NCI-H2081 (cell line): ENCODE measurements at places on chromosomes 6 and 20.

DNA sequence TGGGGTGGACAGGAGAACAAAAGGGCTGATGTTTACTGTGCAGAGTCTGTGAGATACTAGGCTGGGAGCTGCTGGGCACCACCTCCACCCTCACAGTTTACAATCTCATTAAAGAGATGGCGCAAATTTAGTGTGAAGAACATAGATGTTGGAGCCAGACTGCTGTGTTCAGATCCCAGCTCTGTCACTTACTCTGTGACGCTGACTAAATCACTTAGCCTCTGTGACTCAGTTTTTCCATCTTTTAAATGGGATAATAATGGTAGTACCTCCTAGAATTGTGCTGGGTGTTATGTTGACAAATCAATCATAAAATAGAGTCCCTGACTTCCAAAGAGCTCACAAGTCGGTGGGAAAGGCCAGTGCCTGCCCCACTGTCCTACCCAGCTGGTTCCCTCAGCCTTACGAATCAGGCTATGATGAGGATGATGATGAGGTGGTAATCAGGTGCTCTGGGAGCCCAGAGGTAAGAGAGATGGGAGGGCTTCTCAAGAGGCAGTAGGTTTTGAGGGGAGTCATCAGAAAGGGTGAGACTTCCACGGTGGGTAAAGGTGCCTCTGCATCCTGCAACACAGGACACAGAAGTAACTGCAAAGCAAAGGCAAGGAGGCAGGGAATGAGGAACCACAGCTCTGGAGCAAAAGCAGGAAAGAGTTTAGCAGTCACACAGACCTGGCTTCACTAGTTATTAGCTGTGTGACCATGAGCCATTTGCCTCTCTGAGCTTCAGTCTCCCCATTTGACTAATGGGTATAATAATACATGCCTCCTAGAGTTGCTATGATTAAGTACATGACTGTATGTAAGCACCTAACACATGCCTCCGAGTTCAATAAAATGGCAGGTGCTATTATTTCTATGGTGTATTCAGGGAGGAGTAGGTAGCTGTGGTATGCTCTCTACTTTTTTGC, 8.9 kb downstream of the FYN start:
- no peak for DNase-seq

GRCh38 chr6:6729971-6730370, 141.5 kb downstream of the LY86 start:
- no peak for DNase-seq

- no peak for DNase-seq
Observed at GRCh38 chr6:156231026-156231765, 546.0 kb upstream of the ARID1B start.

GRCh38 chr6:46054516-46054915, 38.9 kb upstream of the CLIC5 start:
- DNase-seq = no peak

GRCh38 chr6:624979-625378, 31.9 kb downstream of the HUS1B start:
- DNase-seq = no peak

DNA sequence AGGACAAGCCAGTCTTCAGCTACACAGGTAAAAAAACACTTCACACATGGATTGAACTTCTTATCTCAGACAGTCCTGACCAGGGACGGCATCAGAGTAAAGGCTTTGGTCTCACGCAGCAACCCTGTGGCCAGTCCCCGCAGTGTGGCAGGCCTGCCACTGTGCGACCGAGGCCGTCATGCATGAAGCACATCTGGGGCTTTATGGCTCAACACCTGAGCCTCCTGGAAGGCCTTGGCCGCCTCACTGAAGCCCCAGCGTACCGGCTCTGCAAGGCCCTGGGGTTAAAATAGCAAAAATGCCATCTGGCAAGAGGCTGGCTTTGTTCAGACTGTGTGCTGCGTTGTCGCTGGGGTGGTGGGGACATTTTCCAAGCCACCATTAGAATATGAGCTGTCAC, 32.8 kb downstream of the TBC1D7 start:
- DNase-seq = no peak

DNA sequence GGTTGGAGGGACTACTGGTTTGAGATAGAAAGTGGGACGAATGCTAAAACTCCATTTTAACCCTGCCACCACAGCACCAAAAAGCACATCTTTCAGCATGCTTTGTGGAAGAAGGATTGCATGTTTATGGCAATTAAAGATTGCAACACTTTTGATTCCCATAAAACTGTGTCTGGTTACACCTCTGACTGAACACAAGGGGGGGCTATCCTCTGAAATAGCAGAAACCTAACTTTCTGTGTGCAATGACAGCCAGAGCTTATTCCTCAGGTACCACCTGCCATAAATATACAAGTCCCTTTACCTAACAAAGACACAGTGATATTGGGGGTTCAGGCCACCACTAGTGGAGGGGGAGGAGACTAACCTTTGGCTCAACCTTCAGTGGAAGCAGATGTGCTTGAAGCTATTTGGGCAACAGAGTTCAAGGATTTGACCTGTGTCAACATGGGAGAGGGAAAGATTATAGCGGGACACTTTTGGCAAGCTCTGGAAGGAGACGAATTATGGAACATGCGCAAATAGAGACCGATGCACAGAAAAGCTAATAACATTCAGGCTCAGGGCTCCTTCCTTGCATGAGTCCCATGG, 9.6 kb upstream of the PLG start:
- no peak for DNase-seq
